ENCODE measurements at places on chromosomes 2 and 18. TPM values are rescaled to one million over a fixed set of nuclear protein-coding genes. Genes with fewer than 3 reads are reported as not detected.

- no peak for DNase-seq
Measured at GRCh38 chr2:39697454-39697853, 31.7 kb downstream of the TMEM178A start.

DNA sequence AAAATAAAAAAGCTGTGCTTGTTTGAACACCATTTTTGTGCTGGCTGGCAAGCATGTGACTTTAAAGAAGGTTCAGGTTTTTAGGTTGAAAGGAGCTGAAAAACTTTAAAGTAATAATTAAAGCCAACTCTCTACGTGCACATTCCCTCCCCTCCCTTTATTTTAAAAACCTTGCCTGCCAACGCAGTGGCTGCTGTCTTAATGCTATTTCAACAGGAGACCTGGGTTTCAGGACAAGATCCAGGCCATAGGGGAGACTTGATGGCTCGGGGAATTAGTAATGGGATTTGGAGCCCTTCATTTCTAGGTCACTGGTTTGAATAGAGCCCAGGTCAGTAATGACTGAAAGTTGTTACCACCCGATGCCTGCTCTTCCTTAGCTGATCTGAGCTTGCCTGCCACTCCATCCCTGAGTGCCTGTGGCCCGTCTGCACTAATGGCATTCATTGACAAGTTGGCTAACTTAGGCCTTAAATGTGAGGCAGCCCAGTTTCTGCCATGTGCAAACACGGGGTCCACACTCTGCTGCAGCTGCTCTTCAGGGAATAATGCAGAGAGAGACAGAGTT lies 1233.2 kb upstream of the ZEB2 start:
- no peak for DNase-seq

DNA sequence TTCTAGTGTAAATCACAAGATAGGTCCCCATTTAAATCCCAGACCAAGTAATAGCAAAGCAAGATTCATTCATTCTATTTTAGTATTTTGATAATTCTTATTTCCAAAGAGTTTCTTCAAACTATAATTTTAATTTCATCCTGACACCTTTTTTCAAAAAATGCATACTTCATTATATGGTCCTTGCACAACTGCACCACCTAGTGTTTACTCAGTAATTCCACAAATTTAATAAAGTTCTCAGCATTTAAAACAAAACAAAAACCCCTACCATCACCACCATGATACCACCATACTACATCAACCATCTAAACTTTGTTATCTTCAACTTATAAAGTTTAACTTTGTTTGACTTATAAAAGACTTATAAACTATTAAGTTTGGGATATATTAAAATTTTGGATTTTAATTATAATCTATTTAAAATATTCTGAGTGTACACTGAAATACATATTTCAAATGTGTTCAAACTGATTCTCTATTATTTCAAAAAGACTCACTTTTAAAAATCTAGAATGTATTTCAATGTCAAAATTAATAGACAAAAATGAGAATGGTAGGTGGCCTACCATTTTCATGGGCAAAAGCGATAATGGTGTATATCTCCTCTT lies 44.2 kb downstream of the WDPCP start:
- DNase-seq: no peak

- DNase-seq: no peak
Measured at GRCh38 chr2:142754182-142754581, 123.3 kb upstream of the KYNU start.

- no peak for DNase-seq
Measured at GRCh38 chr2:145845207-145845894, 1325.4 kb upstream of the ZEB2 start.

MC5R gene
- total RNA-seq: not detected
